Muscle of leg (tissue), 16 donors: ENCODE measurements at places on chromosomes 1 and 21.

GRCh38 chr21:44423941-44424607, 31.2 kb upstream of the LRRC3 start:
- no peaks in the 10 kb centered on the region for H3K36me3 ChIP-seq
- no peak overlapping the region for H3K4me3 ChIP-seq
- no peaks in the 10 kb centered on the region for H3K4me1 ChIP-seq
- H3K27ac ChIP-seq, result no peak overlapping the region
- no peaks in the 10 kb centered on the region for H3K27me3 ChIP-seq
- no peak for DNase-seq

GRCh38 chr1:169161496-169162194, 55.2 kb downstream of the ATP1B1 start:
- H3K27ac ChIP-seq, result no peak overlapping the region
- H3K27me3 ChIP-seq, result no peaks in the 10 kb centered on the region
- H3K4me1 ChIP-seq, result no peaks in the 10 kb centered on the region
- H3K36me3 ChIP-seq, result no peaks in the 10 kb centered on the region
- peak; percentile 34 for DNase-seq

- H3K4me1 ChIP-seq, result peaks cover 25% of the 10 kb centered on the region
- no peak overlapping the region for H3K4me3 ChIP-seq
- no peak for DNase-seq
- H3K27me3 ChIP-seq, result peaks cover 6% of the 10 kb centered on the region
- no peaks in the 10 kb centered on the region for H3K36me3 ChIP-seq
Measured at GRCh38 chr1:203354246-203354645, 3.3 kb upstream of the FMOD start.

GRCh38 chr1:209328196-209328595, 255.3 kb upstream of the CAMK1G start:
- H3K4me3 ChIP-seq, result no peak overlapping the region
- peaks cover 2% of the 10 kb centered on the region for H3K27me3 ChIP-seq
- peak overlapping the region; percentile 20 for H3K27ac ChIP-seq

GRCh38 chr1:26469558-26469957, 2.7 kb upstream of the HMGN2 start:
- no peaks in the 10 kb centered on the region for H3K27me3 ChIP-seq
- peak; percentile 22 for DNase-seq
- peaks cover 54% of the 10 kb centered on the region for H3K36me3 ChIP-seq
- H3K27ac ChIP-seq, result peak overlapping the region; percentile 68
- H3K4me1 ChIP-seq, result peaks cover 48% of the 10 kb centered on the region

- H3K27ac ChIP-seq, result no peak within 1 kb of the TSS
- no peaks in the 10 kb centered on the region for H3K36me3 ChIP-seq
- H3K4me3 ChIP-seq, result peak within 1 kb of the TSS; percentile 5
- H3K27me3 ChIP-seq, result peaks cover 20% of the 10 kb centered on the region
- DNase-seq, result peak; percentile 34
Measured at GRCh38 chr1:3453891-3454810, at the start of gene ARHGEF16. ARHGEF16 (plus strand) TSS chr1:3454665; CDS start chr1:3463085, 8,420 bp downstream.

GRCh38 chr1:17706445-17706844, 48.7 kb upstream of the ACTL8 start:
- no peak overlapping the region for H3K4me3 ChIP-seq
- no peak for DNase-seq
- H3K36me3 ChIP-seq, result no peaks in the 10 kb centered on the region
- no peaks in the 10 kb centered on the region for H3K4me1 ChIP-seq

- H3K27ac ChIP-seq, result peak overlapping the region; percentile 80
- peaks cover 71% of the 10 kb centered on the region for H3K4me1 ChIP-seq
Measured at GRCh38 chr1:203172184-203173010, 3.2 kb downstream of the MYBPH start.

DNA sequence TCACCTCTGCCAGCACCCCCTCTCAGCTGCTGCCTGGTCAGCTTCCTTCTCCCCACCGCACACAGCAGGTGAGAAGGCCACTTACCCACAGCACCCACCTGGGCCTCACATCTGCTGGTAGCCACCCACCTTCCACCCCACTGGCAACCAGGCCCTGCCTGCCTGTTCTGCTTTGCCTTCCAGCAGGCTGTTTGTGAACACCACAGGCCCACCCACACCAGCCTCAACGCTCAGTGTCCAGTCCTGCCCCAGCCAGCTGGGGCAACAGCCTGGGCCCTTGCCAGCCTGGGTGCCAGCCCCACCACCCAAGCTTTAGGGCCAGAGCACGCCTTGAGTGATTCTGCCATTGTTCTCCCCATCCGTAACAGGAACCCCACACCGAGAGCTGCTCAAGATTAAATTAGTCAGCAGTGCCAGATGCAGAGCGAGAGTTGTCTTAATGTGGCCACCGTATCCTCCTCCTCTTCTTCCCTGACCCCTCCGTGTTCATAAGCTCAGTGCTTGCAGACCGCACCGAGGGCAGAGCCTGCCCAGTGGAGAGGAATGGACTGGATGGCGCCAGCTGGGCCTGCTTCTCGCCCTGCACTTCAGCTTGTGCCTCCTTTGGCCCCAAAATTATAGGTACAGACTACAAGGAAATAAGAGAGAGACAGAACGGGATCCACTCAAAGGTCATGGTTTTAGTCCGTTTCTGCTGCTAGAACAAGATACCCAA, 120.3 kb upstream of the COL6A1 start:
- H3K4me3 ChIP-seq, result no peak overlapping the region
- H3K4me1 ChIP-seq, result no peaks in the 10 kb centered on the region
- no peak for DNase-seq
- H3K36me3 ChIP-seq, result no peaks in the 10 kb centered on the region
- H3K27me3 ChIP-seq, result no peaks in the 10 kb centered on the region

- H3K4me1 ChIP-seq, result peaks cover 73% of the 10 kb centered on the region
- H3K4me3 ChIP-seq, result peak overlapping the region; percentile 54
- no peaks in the 10 kb centered on the region for H3K36me3 ChIP-seq
Measured at GRCh38 chr1:2204415-2205190, 10.0 kb upstream of the FAAP20 start.

- peaks cover 4% of the 10 kb centered on the region for H3K27me3 ChIP-seq
- H3K4me3 ChIP-seq, result no peak overlapping the region
- peak; percentile 32 for DNase-seq
Measured at GRCh38 chr1:229879746-229880145, 187.3 kb upstream of the GALNT2 start.

DNA sequence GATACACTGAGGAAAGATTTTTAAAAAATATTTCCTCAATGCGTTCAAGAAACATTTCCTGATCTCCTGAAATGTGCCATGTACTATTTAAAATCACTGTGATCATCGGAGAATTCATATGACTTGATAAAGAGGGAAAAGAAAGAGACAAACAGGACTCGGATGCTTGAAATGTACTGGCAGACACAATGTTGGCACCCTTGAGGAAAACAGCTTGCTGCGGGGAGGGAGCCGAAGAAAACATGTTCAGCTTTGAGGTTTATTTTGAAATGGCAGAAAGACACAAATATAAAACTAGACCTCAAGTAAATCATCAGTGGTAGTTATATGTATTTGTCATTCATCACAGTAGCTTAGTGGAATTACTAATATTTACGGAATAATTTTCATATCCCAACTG, 100.9 kb upstream of the BRINP3 start:
- no peaks in the 10 kb centered on the region for H3K27me3 ChIP-seq
- H3K4me1 ChIP-seq, result no peaks in the 10 kb centered on the region
- no peak for DNase-seq
- H3K27ac ChIP-seq, result no peak overlapping the region
- H3K4me3 ChIP-seq, result no peak overlapping the region
- no peaks in the 10 kb centered on the region for H3K36me3 ChIP-seq

DNA sequence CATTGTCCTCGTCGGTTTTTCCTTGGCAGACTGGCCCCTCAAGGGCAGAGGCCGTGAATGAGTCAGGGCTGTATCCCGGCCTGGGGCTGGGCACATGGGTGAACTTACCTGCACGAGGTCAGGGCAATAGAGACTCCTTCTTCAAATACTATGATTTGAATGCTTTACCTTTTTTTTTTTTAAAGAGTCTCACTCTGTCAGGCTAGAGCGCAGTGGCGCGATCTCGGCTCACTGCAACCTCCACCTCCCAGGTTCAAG, 5.0 kb downstream of the LAPTM5 start:
- H3K4me1 ChIP-seq, result peaks cover 56% of the 10 kb centered on the region
- H3K4me3 ChIP-seq, result no peak overlapping the region
- no peak for DNase-seq
- H3K27ac ChIP-seq, result no peak overlapping the region
- H3K36me3 ChIP-seq, result no peaks in the 10 kb centered on the region

GRCh38 chr1:119981986-119982815, 85.9 kb upstream of the ADAM30 start:
- no peak overlapping the region for H3K4me3 ChIP-seq
- H3K36me3 ChIP-seq, result peaks cover 11% of the 10 kb centered on the region
- peak; percentile 86 for DNase-seq
- H3K27me3 ChIP-seq, result no peaks in the 10 kb centered on the region

- no peak overlapping the region for H3K27ac ChIP-seq
- H3K27me3 ChIP-seq, result no peaks in the 10 kb centered on the region
- no peaks in the 10 kb centered on the region for H3K36me3 ChIP-seq
- H3K4me1 ChIP-seq, result no peaks in the 10 kb centered on the region
- no peak overlapping the region for H3K4me3 ChIP-seq
Measured at GRCh38 chr21:24955275-24955961, 651.9 kb downstream of the MRPL39 start.

- peak; percentile 39 for DNase-seq
- peaks cover 50% of the 10 kb centered on the region for H3K36me3 ChIP-seq
- H3K4me1 ChIP-seq, result peaks cover 55% of the 10 kb centered on the region
Measured at GRCh38 chr1:162009501-162010174, 14.0 kb downstream of the OLFML2B start.

DNA sequence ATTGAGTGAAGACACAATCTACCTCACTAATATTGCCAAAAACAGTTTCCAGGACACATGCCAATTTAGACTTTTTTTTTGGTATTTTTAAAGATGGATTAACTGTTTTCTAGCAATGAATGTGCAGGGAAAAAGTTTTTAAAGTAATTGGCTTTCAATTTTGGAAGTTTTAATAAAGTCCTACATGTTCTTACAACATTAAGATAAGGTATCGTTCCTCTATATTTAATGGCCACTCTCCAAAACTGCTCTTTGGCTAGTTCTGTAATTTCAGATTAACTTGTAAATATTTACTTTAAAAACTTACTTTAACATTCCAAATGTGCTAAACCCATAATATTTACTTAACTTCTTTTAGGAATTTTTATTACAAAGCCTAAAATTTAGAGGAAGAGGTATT, 1332.2 kb upstream of the PRMT6 start:
- H3K4me1 ChIP-seq, result no peaks in the 10 kb centered on the region
- H3K4me3 ChIP-seq, result no peak overlapping the region
- H3K27ac ChIP-seq, result no peak overlapping the region
- H3K36me3 ChIP-seq, result no peaks in the 10 kb centered on the region

DNA sequence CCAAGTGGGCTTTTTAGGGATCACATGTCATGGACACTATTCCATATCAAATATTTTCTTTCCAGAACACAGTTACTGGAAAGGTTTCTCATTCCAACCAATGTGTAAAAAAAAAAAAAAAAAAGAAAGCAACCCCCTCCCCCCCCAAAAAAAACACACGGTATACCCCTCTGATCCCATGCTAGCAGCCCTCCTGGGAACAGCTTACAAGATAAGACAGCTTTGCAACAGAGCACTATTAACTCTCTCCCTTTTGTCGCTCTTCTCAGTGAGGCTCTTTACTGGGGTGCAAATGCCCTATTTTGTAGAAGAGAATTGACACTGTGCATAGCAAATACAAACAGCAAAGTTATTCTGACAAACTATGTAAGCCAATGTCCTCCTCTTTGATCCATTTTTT, 161.2 kb downstream of the NTMT2 start:
- H3K4me1 ChIP-seq, result peaks cover 6% of the 10 kb centered on the region
- peak overlapping the region; percentile 22 for H3K27ac ChIP-seq
- no peak for DNase-seq
- H3K4me3 ChIP-seq, result no peak overlapping the region
- H3K36me3 ChIP-seq, result no peaks in the 10 kb centered on the region

DNA sequence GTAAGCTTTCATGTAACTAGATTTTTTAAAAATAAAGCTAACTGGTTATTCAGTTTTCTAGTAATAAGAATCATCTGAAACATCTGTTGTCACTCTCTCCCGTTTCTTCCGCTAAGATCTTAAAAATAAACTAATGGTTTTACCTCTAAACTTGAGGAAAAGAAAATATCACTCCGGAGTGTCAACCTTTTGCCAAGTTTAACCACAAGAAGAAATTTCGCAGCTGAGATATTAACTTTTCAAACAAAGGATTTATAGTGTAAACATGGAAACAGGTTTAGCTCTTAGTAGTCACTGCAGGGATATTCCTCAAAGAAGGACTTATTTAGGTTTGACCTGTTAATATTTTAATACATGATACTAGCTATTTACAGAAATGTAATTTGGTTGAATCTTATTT, 954.9 kb downstream of the ADGRL2 start:
- no peak overlapping the region for H3K4me3 ChIP-seq
- no peaks in the 10 kb centered on the region for H3K4me1 ChIP-seq
- H3K27ac ChIP-seq, result no peak overlapping the region
- H3K27me3 ChIP-seq, result no peaks in the 10 kb centered on the region
- no peaks in the 10 kb centered on the region for H3K36me3 ChIP-seq

DNA sequence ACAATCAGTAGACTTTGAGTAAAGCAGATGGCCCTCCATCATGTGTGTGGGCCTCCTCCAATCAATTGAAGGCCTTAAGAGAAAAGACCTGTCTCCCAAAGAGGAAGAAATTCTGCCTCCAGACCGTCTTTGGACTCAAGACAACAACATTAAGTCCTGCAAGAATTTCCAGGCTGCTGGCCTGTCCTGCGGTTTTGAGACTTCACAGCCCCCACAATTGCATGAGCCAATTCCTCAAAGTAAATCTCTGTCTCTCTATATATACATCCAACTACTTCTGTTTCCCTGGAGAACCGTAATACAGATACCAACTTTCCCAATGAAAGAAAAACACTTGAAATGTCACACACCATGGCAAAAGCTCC, 16.4 kb downstream of the REG4 start:
- H3K4me3 ChIP-seq, result no peak overlapping the region
- no peaks in the 10 kb centered on the region for H3K27me3 ChIP-seq
- H3K27ac ChIP-seq, result peak overlapping the region; percentile 23
- no peaks in the 10 kb centered on the region for H3K36me3 ChIP-seq

GRCh38 chr1:152001631-152002584, 8.2 kb upstream of the S100A10 start:
- DNase-seq, result peak; percentile 95
- no peaks in the 10 kb centered on the region for H3K36me3 ChIP-seq
- H3K27me3 ChIP-seq, result peaks cover 17% of the 10 kb centered on the region
- H3K4me1 ChIP-seq, result peaks cover 7% of the 10 kb centered on the region
- no peak overlapping the region for H3K4me3 ChIP-seq
- H3K27ac ChIP-seq, result no peak overlapping the region

GRCh38 chr1:101653482-101653946, 343.2 kb downstream of the OLFM3 start:
- DNase-seq, result no peak
- no peaks in the 10 kb centered on the region for H3K36me3 ChIP-seq
- no peak overlapping the region for H3K27ac ChIP-seq
- H3K27me3 ChIP-seq, result no peaks in the 10 kb centered on the region
- no peaks in the 10 kb centered on the region for H3K4me1 ChIP-seq
- no peak overlapping the region for H3K4me3 ChIP-seq

DNA sequence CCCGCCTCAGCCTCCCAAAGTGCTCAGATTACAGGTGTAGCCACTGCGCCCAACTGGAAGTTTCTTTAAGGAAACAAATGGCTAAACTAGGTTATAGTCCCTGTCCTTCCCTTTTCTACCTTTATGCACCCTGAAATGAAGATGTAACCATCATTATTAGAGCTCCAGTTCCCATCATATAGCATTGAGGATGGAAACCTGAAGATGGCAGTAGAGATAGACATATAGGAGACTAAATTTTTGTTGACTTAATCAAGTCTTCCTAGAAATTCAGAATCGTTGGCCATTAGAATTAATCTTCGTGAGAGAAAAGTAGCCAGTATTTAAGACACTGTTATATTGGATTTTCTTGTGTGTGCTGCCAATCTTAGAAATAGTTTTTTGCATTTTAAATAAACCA, 1016.3 kb upstream of the NCAM2 start:
- H3K4me1 ChIP-seq, result no peaks in the 10 kb centered on the region
- H3K36me3 ChIP-seq, result no peaks in the 10 kb centered on the region
- no peak overlapping the region for H3K4me3 ChIP-seq

GRCh38 chr1:113965703-113966412, 13.4 kb upstream of the OLFML3 start:
- no peaks in the 10 kb centered on the region for H3K27me3 ChIP-seq
- H3K4me3 ChIP-seq, result no peak overlapping the region
- H3K36me3 ChIP-seq, result peaks cover 53% of the 10 kb centered on the region
- H3K27ac ChIP-seq, result no peak overlapping the region
